ENCODE measurements at places on chromosomes 7 and 10. TPM values are rescaled to one million over a fixed set of nuclear protein-coding genes. Genes with fewer than 3 reads are reported as not detected.

GRCh38 chr7:43010061-43010460, 77.9 kb downstream of the MRPL32 start:
- no peak for DNase-seq

DNA sequence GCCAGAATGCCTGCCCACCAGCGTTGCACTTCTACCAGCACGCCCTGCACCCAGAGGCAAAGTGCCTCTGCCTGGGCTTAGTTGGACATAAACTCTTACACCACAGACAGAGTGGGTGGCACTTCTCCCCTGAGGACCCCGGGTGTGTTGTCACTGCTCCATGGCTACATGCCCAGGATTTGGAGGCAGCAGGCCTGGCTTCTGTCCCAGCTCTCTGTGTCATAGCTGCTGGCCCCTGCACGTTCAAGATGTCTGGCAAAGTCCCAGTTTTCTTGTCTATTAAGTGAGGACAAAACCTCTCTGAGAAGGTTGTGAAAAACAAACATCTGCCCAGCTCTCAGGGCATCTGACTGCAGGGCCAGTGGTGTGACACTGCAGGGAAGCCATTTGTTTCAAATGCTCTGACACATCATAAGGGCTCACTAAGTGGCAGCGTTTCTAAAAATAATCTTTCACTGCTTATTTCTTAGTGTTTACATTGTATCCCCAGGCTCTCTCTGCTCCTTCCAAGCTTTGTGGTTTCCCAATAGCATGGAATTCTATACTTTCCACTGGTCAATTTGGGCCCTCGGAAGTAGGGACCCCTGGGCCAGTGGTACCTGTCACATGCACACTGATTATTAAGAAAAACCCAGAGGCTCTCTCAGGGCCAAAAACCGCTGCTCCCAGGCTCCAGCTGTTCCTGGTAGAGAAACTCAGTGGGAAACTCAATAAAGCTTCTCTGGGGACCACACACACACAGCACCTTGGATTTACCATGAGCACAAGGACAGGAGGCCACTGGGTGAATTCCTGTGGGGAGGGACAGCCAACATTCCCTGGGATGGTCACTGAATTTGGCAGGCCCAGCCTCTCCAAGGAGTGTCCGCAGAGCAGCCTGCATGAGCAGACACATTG, 86.2 kb upstream of the ANLN start:
- no peak for DNase-seq

Gene CALML3
- total RNA-seq, result 196 TPM

Gene SSC4D
- not detected for total RNA-seq

GRCh38 chr7:12670743-12671520, 16.5 kb upstream of the ARL4A start:
- no peak for DNase-seq

DNA sequence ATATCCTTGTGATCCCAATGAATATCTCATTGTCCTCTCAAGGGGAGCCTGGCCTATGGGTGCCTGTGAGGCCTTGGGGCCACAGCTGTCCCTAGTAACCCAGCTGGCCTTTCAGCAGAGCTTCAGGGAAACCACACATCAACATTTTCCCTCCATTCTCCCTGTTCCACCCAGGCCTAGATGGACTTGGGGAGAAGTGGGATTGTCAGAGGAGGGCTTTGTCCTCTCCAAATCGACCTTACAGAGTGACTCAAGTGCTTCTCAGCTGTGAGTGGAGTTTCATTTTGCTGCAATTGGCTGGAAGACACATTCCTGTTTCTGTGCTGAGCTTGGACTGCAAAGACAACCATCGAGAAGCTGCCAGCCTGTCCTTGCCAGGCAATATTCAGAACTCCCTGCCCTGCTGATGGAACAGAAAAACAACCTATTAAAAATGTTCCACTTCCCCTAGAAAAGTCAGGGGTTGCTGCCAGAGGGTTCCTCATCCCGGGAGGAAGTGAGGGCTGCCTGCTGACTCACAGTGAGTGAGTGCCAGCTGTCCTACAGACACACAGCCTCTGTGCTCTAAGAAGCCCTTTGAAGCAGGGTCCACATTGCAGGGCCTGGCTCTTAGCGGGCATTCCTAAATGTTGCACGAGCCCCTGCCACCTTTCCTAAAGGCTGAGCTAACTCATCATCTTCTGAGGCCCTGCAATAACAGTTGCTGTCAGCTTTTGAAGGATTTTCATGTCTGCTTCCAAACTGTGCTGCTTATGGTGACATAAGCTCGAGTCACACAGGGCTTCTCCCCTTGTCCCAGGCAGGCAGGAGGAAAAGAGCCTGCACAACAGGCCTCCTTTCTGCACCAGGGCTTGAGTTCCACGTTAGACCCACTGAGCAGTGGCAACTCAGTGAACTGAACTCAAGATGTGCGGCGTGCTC, 20.5 kb downstream of the STRA8 start:
- DNase-seq, result no peak

- no peak for DNase-seq
Observed at GRCh38 chr10:76286536-76286935, 855.1 kb downstream of the LRMDA start.

GRCh38 chr7:111126987-111127386, 36.1 kb downstream of the LRRN3 start:
- DNase-seq, result no peak

GRCh38 chr10:113681533-113682470, 2.1 kb downstream of the CASP7 start:
- DNase-seq, result no peak

DNA sequence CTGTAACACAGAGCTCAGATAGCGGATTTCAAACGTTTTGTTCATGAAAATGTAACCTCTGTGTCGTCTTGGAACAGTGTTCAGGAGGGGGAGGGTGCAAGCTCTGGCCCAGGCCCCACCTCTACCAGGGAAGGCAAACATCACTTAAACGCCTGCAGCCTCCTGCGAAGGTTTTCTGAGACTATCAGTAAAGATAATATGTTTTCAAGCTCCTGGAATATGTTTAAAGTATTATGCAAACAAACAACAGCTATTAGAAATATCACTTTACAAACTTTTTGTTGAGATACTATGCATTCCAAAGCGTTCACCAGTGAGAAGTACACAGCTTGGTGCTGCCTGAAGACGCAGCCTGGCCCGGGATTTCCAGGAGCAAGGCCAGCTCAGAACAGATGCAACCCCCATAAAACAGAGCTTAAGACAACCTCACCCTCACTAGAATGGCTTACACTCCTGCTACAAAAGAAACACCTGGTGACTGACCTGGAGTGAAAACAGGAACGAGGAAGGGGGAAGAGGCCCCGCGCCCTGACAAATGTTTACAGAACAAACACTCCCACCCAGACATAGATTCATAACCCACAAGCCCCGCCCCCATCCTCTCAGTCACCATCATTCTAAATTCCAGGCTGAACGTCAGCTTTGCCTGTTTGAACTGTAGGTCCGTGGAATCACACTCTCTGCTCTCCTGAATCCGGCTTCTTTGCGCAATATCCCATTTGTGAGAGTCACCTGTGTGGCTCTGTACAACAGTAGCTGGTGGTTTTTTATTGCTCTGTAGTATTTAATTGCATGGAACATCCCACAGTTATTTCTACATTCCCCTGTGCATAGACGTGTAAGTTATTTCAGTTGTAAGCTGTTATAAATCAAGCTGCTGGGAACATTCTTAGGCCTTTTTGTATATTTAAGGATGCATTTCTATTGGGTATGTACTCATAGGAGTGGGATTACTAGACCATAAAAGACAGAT, 155.0 kb downstream of the PTPRN2 start:
- DNase-seq, result no peak

DNA sequence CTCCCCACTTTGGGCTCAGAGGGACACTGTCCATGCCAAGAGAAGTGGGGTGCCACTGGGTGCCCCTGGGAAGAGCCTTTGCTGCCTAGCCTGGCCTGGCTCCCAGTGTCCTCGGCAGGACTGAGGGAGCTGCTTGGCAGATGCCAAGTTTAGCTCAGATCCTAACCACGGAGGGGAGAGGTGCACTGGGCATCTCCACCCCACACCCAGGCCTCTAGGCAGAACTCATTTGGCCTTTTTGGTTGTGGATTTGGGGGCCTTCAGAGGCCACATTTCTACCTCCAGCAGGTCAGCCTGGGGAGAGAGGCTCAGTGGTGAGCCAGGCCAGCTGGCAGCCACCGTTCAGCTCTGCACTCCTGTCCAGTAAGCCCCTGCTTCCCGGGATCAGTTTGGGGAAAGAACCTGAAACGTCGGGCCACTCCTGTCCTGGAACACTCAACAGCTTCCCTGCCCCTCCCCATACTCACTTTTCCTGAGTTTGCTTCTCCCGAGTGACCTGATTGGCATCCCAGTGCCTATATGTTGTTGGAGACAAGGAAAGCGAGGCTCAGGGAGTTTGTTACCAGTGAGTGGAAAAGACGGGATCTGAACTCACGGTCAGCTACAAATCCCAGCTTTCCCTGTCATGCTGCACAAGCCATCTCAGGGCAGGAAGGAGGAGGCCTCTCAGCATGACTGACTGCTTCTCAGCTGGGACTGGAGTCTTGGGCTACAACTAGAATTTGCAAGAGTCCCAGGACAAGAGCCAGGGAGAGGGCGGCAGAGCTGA, 11.2 kb upstream of the CXCL12 start:
- no peak for DNase-seq

- DNase-seq, result no peak
Observed at GRCh38 chr7:104926601-104927041, 87.4 kb upstream of the KMT2E start.
